ENCODE measurements at places on chromosomes 2 and 18.
A peak's percentile ranks its signal among the peaks of the same experiment; 100 is the strongest.

DNA sequence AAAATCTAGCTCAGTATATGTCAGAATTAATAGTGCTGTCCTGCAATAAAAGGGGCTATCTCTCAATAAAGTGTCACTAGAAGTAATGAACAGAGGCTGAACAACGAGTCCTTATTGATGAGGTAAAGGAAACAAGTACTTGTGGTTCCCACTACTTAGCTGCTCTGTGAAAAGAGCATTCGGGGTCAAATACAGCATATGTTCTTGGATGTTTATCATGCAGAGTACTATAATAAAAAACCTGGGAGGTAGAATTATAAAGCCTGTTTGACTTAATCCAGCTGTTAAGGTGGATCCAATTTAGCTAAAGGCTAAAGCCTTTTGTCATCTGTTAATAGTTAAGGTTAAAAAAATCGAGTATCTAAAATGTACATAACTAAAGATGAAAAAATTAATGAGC, 32.4 kb downstream of the SLC35F5 start:
- no peak for DNase-seq

DNA sequence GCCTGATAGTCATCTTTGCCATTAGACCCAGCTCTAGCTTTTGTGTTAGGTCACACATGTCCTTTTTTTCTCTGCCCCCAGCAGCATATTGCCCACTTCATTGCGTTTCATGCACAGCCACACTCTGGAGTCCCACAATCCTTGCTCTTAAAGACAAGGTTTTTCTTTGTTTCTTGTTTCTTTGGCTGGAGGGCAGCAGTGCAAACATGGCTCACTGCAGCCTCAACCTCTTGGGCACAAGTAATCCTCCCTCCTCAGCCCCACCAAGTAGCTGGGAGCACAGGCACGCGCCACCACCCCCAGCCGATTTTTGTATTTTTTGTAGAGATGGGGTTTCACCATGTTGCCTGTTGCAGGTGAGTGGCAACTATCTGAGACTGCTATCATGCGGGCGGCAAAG, 16.9 kb upstream of the PAPOLG start:
- no peak for DNase-seq

DNA sequence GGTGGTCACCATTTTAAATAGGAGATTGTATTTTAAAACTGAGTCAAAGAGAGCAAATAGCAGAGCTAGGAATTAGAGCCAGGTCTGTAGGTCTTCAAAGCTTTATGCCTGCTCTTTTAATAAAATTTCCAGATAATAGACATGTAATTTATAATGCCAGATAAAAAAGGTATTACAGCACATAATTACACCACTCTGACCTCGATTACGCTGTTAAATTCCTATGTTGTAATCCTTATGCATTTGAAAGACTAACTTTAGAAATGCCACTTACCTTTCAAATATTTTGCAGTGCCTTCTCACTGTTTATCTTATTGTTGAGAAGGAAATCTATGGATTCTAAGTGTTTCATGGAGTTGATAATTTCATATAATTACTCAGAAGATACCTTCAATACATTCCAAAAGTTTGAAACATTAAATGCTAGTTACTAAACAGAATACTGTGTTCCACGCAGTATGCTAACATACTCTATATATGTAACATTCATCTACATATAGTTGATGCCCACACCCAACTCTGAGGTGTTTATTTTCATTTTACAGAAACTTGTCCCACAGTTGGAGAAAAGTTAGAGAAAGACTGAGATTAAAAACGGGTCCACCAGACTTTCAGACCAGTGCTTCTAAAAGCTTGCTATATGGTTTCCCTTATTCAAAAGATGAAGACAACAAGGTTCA, 120.0 kb downstream of the OSBPL1A start:
- no peak for DNase-seq

DNA sequence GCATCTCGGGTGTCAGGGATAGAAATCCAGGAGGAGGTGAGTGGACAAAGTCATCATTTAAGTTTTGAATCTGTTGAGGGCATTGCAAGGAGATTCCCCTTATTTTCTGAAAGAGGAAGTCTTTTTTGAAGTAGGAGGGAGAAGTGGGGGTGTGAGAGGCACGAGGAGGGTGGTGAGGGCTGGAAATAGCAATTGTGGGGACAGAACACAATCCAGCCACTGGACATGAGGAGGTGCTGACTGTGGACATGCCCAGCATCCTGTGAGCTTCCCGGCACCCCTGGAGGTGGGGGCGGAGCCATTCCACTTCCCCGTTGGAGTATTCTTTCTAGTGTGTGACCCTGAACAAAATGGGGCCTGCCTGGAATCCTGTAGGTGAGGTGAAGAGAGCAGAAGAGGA, 310.7 kb upstream of the EPAS1 start:
- peak; percentile 49 for DNase-seq

DNA sequence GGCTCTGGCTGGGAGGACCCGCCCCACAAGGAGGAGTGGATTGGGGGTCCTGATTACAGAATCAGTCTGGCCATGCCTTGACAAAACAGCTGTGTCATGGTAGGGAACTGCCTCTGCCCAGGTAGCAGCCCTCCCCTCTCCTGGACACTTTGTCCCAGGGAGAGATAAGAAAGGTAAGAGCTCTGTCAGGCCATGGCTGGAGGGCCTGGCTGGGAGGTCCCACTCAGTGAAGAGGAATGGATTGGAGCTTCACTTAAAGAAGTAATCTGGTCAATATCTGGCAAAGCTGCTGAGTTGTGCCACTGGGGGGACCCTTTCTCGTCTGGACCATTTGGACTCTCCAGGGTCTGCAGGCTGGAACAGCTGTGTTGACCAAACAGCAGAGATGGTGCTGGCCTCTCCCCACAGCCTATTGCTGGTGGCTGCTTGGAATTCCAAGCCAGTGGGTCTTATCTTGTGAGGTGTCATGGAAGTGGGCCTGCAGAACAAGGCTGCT, 75.4 kb downstream of the EPC2 start:
- peak; percentile 12 for DNase-seq

DNA sequence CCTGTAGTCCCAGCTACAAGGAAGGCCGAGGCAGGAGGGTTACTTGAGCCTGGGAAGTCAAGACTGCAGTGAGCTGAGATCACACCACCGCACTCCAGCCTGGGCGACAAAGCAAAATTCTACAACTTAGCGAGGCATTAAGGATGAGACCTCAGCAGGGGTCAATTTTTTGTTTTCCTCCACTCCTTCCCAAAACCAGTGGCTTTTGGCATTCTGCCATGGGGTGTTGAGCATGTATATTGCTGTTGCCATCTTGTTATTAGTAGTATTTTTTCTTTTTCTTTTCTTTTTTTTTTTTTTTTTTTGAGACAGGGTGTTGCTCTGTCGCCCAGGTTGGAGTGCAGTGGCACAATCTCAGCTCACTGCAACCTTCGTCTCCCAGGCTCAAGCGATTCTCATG, 8.9 kb upstream of the GIGYF2 start:
- peak; percentile 15 for DNase-seq

GRCh38 chr2:240796543-240797499, 23.2 kb downstream of the KIF1A start:
- DNase-seq: no peak

DNA sequence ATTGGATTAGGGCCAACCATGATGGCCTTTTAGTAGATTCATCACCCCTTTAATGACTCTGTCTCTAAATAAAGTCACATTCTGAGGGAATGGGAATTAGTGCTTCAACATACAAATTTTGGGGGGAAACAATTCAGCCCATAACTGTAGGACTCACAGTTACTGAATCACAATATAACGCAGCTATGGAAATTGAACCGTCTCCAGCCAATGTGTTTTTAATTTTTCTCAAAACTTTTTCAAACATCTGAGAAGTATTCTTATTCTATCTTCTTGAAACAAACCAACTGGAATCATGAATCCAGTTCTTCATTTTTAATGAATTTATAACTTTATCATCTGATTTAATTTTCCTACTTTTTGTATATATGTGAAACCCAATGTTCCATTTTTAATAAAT, 373.1 kb upstream of the SYT4 start:
- DNase-seq: peak; percentile 90

GRCh38 chr18:32707586-32707985, 65.2 kb downstream of the KLHL14 start:
- no peak for DNase-seq

GRCh38 chr2:119671016-119671415, 8.0 kb upstream of the TMEM177 start:
- DNase-seq: no peak

DNA sequence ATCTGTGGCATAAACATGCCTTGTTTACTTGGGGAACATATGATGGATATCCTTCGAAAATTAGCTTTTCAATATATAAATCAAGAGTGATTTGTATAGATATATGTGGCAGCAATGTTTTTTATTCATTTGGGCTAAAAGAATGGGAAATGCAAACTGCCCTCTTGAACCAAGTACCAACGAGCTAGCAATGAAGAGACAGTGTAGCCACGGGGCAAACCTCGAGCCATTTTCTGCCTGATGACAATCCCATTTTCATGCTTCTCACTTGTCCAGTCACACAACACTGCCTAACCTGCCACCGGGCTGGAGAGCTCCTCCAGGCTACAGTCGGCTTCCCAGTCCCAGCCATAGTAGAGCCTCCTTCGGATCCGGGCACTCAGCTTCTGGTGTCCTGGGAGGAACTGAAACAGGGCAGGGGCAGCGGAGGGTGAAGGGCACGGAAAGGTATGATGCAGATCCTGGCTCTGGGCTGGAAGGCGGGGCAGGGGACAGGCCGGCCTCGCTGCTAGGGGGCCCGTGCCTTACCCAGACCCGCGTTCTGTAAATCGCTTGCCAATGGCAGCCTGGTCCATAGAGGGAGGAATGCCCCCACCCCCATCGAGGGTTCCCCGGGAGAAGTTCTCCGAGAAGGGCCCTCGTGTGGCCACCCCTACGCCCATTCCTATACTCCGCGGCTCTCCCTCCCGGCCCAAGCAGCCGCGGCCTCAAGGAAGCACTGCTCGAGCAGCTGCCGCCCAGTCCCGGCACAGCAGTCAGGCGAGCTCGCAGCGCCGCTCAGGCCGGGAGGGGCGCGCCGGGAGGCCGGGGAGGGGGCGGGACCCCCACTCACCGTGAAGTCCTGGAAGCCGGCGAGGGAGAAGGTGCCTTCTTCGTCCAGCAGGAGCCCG, 552 bp downstream of the CNPPD1 start:
- DNase-seq: peak; percentile 64

DNA sequence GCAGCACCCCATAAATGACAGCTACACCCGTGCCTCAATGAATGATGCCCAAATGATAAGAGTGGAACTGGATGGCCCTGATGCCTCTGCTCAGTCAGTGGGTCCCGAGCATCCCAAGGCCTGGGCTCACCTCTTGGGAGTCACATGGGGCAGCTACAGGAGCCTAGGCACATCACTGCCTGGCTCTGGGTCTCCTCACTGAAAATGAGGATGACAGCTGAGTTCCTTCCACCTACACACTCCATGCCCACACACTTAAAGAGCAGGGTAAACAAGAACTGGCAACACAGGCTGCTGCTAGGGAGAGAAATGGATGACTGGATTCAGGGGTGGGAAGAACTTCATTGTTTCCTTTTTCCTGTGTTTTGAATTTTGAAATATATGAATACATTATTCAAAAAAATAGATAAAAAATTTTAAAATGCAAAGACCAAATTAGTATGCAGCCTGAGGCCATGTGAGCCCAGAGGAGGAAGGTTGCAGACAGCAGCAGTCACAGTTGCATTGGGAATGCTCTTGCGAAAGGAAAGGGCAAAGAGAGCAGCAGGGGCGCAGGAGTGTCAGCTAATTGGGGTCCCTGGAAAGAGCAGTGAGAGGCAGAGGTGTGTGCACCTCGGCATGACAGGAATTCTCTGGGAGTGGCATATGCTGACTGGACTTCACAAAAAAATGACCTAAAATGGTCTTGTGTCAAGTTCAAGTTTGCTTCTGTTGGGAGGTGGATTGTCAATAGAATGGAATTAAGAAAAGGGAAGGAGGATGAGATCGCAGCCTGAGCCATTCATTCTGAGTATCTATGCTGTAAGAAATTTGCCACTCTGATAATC, 327.1 kb downstream of the CELF4 start:
- no peak for DNase-seq
